Globus pallidus (tissue), 1 donor: ENCODE measurements at places on chromosomes 4 and X.

DNA sequence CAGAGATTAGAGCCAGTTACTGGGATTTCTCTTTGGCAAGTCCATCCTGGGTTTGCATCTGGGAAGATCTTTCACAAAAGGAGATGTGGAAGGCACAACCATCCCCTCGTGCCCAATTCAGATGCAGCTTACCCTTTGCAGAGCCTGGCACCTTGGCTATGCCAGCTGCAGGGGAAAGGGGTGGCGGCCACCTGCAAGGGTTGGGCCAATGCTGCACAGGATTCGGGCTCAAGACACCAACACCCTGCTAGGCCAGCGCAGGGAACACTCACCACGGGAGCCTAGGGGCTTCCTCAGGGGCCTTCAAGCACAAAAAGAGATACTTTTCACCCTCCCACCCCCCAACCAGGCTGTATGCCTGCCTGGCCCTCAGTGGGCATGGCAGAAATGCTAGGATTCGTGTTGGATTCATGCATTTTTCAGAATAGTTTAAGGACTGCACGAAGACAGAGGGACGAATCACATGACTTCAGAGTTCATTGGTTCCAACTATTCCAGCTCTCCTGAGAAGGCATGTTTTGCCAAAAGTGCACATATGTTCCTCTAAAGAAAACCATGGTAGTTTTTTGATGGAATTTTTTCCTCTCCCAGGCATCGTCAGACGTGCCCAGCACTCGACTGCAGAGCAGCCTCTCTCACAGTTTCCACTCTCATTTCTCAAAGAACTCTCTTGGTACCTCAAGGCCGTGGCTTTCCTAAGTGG is 94.4 kb downstream of the PHKA2 start:
- no peak for DNase-seq

DNA sequence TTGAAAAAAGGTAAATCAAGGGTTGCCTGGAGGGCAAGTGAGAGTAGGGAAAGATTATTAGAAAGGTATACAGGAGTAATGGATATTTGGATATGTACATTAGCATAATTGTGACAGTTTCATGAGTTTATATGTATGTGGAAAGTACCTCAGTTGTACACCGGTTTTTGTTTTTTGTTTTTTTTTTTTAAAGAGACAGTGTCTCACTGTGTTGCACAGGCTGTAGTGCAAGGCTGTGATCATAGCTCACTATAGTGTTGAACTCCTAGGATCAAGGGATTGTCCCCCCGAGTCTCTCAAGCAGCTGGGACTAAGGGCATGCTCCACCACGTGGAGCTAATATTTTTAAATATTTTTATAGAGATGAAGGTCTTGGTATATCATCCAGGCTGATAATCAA is 15.3 kb upstream of the HPGD start:
- no peak for DNase-seq

GRCh38 chr4:120007191-120007871 is 59.3 kb downstream of the MAD2L1 start:
- no peak for DNase-seq

DNA sequence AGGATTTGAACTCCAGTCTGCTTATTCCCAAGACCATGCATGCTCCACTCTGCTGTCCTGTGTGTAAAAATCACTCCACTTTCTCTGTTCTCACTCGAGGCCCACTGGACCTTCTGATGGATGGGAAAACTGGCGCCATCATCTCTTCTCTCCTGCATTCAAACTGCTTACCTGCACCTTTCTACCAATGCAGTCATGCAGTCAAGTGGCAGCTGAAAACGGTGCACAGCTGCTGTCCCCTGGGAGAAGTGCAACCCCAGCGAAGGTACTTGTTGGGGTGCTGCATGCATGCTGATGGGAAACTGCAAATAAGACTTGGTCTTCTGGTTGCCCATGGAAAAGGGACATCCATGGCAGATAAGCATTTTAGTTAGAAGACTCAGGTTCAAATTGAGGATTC is 147.1 kb downstream of the EVC2 start:
- DNase-seq = no peak

- DNase-seq = peak; percentile 61
These were observed 3.2 kb upstream of the TLR10 start for GRCh38 chr4:38785901-38786402.

- DNase-seq = no peak
These were observed 3.1 kb upstream of the SH3TC1 start for GRCh38 chr4:8195841-8196458.

DNA sequence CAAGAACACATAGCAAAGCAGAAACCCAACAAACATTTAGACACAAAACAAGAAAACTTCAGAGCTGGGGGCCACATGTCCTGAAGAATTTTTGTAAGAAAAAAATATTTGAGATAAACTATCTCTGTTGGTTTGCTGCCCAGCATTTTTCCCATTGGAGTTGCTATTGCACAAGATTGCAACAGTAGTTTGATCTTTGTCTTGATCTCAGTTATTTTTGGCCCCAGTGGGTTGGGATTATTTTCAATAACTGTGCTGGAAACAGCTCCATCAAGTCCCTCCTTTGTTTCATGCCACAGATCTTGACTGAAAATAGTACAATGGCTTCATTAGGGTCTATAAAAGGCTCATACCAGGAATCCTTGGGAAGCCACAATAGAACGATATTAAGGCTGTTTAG is 103.8 kb upstream of the RAI2 start:
- DNase-seq = no peak

- DNase-seq = no peak
These were observed 44.5 kb upstream of the ZBTB33 start for GRCh38 chrX:120205816-120206753.
